Breast epithelium (tissue), 4 donors: ENCODE measurements at places on chromosomes 1 and 21. TPM values are rescaled to one million over a fixed set of nuclear protein-coding genes. Genes with fewer than 3 reads are reported as not detected.

The EYA3 gene
- 12.2 TPM for total RNA-seq

The XCL1 gene
- total RNA-seq = not detected

The FAM43B gene
- 0.29 TPM for total RNA-seq

The GUCA2A gene
- not detected for total RNA-seq

The WLS gene
- total RNA-seq = 62.8 TPM

The LCE1A gene
- not detected for total RNA-seq

The FAM72D gene
- 0.32 TPM for total RNA-seq

The C1QA gene
- 355 TPM for total RNA-seq

The TNFRSF8 gene
- 2.3 TPM for total RNA-seq

The TUFT1 gene
- total RNA-seq = 7.2 TPM

The AJAP1 gene
- total RNA-seq = 0.66 TPM

The PLA2G2A gene
- 71.4 TPM for total RNA-seq

DNA sequence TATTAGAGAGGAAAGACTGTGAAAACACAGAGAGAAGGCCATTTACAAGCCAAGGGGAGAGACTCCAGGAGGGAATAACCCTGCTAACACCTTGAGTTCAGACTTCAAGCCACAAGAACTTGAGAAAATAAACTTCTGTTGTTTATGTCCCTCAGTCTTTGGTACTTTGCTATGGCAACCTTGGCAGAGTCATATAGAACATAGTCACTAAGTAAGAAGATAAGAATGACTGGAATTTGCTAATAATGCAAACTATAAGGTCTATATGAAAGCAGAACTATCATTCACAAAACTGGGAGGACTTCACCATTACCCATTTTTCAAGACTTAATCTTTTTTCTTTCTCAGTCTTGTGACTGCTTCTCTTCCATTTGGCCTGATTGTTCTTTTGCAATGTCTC lies 767.3 kb upstream of the ADAMTS5 start:
- no peak overlapping the region for H3K4me3 ChIP-seq
- no peak overlapping the region for H3K27ac ChIP-seq
- H3K27me3 ChIP-seq = no peaks in the 10 kb centered on the region
- no peaks in the 10 kb centered on the region for H3K4me1 ChIP-seq
- H3K36me3 ChIP-seq = no peaks in the 10 kb centered on the region
- no peak for DNase-seq

GRCh38 chr1:226029093-226029496 lies 30.0 kb upstream of the SDE2 start:
- H3K27ac ChIP-seq = no peak overlapping the region
- DNase-seq = no peak
- H3K4me1 ChIP-seq = no peaks in the 10 kb centered on the region
- no peak overlapping the region for H3K4me3 ChIP-seq

DNA sequence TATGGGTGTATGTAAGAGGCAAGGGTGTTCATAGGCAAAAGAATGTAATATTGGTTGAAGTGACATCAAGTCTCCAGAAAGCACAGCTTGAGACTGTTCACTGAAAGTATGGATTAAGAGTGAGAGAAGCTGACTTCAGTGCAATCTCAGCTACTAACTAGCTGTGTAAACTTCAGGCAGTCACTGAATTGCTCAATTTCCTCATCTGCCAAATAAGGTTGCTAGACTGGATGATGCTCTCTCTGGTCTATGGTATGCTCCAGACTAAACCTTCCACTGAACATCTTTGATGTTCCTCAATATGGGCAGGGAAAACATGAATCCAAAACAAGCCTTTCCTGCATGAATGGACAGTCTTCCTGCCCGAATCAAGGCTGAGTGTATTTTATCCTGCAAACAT lies 111.8 kb upstream of the USH2A start:
- no peaks in the 10 kb centered on the region for H3K36me3 ChIP-seq
- no peak for DNase-seq
- no peak overlapping the region for H3K4me3 ChIP-seq
- no peaks in the 10 kb centered on the region for H3K4me1 ChIP-seq
- H3K27me3 ChIP-seq = no peaks in the 10 kb centered on the region

- no peak for DNase-seq
- H3K4me1 ChIP-seq = no peaks in the 10 kb centered on the region
- H3K27ac ChIP-seq = no peak overlapping the region
- no peaks in the 10 kb centered on the region for H3K36me3 ChIP-seq
Measured at GRCh38 chr1:1943834-1944570, 24.9 kb upstream of the TMEM52 start.

DNA sequence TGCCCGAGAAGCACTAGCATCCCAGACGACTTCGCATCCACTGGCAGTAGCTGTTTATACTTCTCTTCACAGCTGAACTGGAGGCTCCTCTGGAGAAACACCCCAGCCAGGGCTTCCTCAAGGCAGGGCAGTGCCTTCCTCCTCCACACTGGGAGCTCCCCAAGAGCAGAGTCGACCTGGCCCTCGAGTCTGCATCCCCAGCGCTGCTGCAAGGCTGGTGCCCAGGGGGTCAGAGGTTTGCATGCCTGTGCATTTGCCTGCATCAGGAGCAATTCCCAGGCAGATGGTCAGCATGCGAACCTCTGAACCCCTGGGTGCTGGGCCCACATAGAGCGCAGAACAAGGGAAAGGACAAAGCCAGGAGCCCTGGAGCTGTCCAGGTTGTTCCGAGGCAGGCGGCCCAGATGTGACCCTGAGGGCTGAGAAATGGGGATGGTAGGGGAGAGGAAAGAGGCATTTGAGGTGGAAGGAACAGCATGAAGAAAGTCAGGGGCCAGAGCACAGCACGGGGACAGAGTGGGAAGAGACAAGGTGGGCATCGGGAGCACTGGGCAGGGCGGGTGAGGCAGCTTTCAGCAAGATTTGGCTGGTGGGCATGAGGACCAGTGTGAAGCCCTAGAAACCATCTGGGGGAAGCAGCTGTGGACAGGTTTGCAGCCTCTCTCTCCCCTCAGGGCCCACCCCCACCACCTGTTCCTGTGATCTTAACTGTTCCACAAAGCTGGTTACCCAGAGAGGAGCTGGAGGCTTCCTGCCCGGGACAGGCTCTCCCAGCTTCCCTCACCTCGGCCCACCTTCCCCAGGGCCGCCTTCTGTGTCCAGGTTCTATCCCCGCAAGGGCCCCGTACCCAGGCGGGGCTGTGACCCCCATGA lies 6.4 kb upstream of the S100A8 start:
- H3K27ac ChIP-seq = no peak overlapping the region
- peaks cover 12% of the 10 kb centered on the region for H3K27me3 ChIP-seq
- H3K4me3 ChIP-seq = no peak overlapping the region
- no peak for DNase-seq
- H3K4me1 ChIP-seq = no peaks in the 10 kb centered on the region
- H3K36me3 ChIP-seq = no peaks in the 10 kb centered on the region

DNA sequence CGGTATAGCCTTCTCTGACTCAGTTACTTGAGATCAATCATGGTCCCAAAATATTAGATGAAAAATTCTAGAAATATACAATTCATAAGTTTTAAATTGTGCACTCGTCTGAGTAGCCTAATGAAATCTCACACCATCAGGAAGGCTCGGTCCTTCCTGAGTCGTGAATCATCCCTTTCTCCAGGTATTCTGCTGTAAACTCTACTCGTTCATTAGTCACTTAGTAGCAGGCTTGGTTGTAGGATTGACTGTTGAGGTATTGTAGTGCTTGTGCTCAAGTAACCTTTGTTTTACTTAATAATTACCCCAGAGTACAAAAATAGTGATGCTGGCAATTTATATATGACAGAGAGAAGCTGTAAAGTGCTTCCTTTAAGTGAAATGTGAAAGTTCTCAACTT lies 238.7 kb downstream of the OLFM3 start:
- no peaks in the 10 kb centered on the region for H3K27me3 ChIP-seq
- DNase-seq = no peak
- no peak overlapping the region for H3K4me3 ChIP-seq
- no peaks in the 10 kb centered on the region for H3K36me3 ChIP-seq
- H3K27ac ChIP-seq = no peak overlapping the region

- no peaks in the 10 kb centered on the region for H3K36me3 ChIP-seq
- no peak overlapping the region for H3K4me3 ChIP-seq
- H3K4me1 ChIP-seq = no peaks in the 10 kb centered on the region
Measured at GRCh38 chr1:200130552-200130951, 103.0 kb downstream of the NR5A2 start.

DNA sequence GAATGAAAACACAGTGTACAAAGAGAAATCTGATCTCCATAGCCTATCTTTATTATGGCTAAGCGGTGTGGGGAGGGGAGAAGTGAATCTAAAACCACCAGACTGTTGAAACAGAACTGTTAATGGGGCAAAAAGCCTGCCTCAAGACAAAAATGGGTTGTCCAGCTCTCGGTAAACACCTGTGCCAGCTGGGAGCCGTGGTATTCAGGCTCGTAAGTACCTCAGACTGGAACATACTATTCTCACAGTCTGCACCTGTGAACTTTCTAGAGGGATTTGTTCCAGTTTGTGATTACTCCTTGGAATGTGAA lies 42.7 kb upstream of the ATP1A1 start:
- no peak overlapping the region for H3K4me3 ChIP-seq
- no peak for DNase-seq
- no peaks in the 10 kb centered on the region for H3K36me3 ChIP-seq
- no peaks in the 10 kb centered on the region for H3K4me1 ChIP-seq
- H3K27me3 ChIP-seq = no peaks in the 10 kb centered on the region

GRCh38 chr1:191582169-191582568 lies 576.1 kb upstream of the RGS18 start:
- no peaks in the 10 kb centered on the region for H3K4me1 ChIP-seq
- H3K36me3 ChIP-seq = no peaks in the 10 kb centered on the region
- no peaks in the 10 kb centered on the region for H3K27me3 ChIP-seq
- H3K27ac ChIP-seq = no peak overlapping the region

DNA sequence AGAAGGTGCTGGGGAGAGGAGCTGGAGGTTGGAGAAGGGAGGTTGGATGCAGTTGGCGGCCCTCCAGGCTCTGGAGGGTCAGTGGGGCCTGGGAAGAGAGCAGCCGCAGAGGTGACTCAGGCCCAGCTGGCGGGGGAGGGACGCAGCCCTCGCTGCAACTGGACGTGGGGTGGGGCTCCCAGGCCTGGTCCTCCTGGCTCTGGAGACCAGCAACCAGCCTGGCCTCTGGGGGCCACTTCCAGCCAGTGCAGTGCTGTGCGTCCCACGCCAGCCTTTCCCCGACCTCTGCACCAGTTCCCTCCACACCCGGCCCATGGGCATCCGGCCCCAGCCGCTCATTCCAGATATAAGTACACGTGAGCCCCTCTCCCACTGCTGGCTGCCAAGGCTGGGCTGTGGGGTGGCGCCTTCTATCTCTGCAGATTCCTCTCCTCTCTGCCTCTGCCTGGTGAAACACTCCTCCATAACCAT lies 38.0 kb upstream of the COL18A1 start:
- no peak overlapping the region for H3K4me3 ChIP-seq
- no peak for DNase-seq
- peaks cover 4% of the 10 kb centered on the region for H3K4me1 ChIP-seq
- H3K27me3 ChIP-seq = no peaks in the 10 kb centered on the region

DNA sequence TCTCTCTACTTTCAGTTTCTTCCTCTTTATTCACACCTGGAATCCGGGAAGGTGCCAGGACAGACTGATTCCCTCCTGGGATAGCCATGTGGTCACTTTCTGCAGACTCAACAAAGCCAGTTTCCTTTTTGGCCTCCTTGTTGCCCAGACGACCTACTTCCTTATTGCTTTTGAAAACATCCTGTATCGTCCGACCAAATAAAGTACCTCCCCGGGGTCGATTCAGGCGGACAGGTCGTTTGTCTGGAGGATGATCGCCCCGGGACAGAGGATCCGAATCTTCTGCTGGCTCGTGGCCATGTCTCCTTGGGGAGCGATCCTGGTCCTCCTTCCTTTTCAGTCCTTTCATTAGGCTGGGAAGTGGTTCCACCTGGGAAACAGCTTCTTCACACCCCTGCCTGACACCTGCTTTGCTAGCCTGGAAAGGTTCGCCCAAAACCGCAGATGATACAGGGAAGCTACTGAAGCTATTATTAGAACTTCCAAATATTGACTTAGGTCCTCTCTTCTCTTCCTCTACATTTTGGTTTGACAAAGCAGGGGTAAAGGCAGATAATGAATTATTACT lies 1.2 kb downstream of the MCM3AP start:
- H3K27me3 ChIP-seq = no peaks in the 10 kb centered on the region
- no peaks in the 10 kb centered on the region for H3K4me1 ChIP-seq
- H3K36me3 ChIP-seq = no peaks in the 10 kb centered on the region
- H3K27ac ChIP-seq = peak overlapping the region; percentile 98
- DNase-seq = peak; percentile 31

DNA sequence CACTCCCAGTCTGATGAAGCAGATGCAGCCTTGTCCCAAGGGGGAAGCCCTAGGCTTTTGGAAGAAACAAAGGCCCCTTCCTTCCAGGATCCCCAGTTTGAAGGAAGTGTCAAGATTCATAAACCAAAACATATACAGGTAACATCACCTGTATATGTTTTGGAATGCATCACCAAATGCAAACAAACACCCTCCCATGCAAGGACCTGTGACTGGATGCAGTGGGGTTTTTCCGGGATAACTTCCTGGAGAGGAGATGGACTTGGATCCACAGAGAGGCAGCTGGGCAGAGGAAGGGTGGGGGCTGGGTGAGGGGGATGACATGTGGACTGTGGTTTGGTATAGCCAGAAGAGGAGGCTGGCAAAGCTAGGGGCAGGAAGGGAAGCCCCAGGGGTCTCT lies 1.5 kb upstream of the PLA2G2F start:
- no peaks in the 10 kb centered on the region for H3K27me3 ChIP-seq
- no peak for DNase-seq
- no peaks in the 10 kb centered on the region for H3K4me1 ChIP-seq
- H3K36me3 ChIP-seq = no peaks in the 10 kb centered on the region
- H3K4me3 ChIP-seq = no peak overlapping the region
- H3K27ac ChIP-seq = peak overlapping the region; percentile 52

GRCh38 chr1:17185485-17185860 lies 19.5 kb upstream of the PADI1 start:
- no peaks in the 10 kb centered on the region for H3K27me3 ChIP-seq
- H3K4me3 ChIP-seq = no peak overlapping the region
- H3K36me3 ChIP-seq = no peaks in the 10 kb centered on the region
- no peaks in the 10 kb centered on the region for H3K4me1 ChIP-seq

- H3K27me3 ChIP-seq = peaks cover 69% of the 10 kb centered on the region
- H3K36me3 ChIP-seq = no peaks in the 10 kb centered on the region
- H3K4me3 ChIP-seq = no peak overlapping the region
- no peak overlapping the region for H3K27ac ChIP-seq
- no peaks in the 10 kb centered on the region for H3K4me1 ChIP-seq
Measured at GRCh38 chr1:3405974-3406867, 48.2 kb upstream of the ARHGEF16 start.

- no peak overlapping the region for H3K4me3 ChIP-seq
- no peaks in the 10 kb centered on the region for H3K27me3 ChIP-seq
- peaks cover 2% of the 10 kb centered on the region for H3K4me1 ChIP-seq
Measured at GRCh38 chr21:37565530-37566223, 199.1 kb downstream of the DYRK1A start.

DNA sequence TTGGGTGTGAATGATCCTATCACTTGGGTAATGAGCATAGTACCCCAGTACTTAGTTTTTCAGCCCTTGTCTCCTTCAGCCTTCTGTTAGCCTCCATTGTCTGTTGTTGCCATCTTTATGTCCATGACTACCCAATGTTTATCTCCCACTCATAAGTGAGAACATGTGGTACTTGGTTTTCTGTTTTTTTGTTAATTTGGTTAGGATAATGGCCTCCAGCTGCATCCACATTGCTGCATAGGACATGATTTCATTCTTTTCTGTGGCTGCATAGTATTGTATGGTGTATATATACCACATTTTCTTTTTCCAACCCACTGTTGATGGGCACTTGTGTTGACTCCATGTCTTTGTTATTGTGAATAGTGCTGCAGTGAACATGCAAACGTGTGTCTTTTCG lies 39.6 kb upstream of the GPR52 start:
- DNase-seq = no peak
- no peaks in the 10 kb centered on the region for H3K27me3 ChIP-seq
- H3K36me3 ChIP-seq = no peaks in the 10 kb centered on the region
- no peak overlapping the region for H3K4me3 ChIP-seq
- no peaks in the 10 kb centered on the region for H3K4me1 ChIP-seq
